Cortex of kidney (tissue), 1 donor: ENCODE measurements at places on chromosomes 5 and 9.

DNA sequence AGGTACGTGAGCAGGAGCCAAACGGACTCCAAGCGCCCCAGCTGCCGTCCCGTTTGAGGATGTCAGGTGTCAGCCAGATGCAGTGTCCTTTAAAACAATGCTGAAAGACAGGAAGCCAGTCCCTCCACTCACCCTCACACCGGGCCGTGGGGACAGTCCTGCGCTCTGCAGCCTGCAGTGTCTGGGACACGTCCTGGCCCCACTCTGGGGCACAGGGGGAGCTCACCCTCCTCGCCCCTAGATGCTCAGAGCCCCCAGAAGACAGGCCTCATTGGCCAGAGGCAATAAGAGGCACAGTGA is 79.7 kb downstream of the ZNF354C start:
- DNase-seq = no peak

DNA sequence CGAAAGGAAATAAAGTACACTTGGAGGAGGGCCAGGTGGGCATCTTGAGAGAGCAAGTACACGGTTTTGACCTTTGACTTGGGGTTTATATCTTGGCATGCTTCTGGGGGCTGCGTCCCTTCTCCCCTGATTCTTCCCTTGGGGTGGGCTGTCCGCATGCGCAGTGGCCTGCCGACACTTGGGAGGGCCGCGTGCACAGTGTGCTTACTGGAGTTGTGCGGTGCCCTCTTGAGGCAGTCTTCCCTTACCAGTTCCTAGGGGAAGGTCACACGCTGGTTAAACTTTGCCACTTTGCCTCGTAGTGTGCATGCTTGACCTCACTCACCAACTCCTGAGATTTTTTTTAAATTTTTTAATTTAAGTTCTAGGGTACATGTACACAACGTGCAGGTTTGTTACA is 4.3 kb upstream of the CLPTM1L start:
- no peak for DNase-seq

- no peak for DNase-seq
These were observed 194.1 kb downstream of the CACNA1B start for GRCh38 chr9:138071731-138072130.

DNA sequence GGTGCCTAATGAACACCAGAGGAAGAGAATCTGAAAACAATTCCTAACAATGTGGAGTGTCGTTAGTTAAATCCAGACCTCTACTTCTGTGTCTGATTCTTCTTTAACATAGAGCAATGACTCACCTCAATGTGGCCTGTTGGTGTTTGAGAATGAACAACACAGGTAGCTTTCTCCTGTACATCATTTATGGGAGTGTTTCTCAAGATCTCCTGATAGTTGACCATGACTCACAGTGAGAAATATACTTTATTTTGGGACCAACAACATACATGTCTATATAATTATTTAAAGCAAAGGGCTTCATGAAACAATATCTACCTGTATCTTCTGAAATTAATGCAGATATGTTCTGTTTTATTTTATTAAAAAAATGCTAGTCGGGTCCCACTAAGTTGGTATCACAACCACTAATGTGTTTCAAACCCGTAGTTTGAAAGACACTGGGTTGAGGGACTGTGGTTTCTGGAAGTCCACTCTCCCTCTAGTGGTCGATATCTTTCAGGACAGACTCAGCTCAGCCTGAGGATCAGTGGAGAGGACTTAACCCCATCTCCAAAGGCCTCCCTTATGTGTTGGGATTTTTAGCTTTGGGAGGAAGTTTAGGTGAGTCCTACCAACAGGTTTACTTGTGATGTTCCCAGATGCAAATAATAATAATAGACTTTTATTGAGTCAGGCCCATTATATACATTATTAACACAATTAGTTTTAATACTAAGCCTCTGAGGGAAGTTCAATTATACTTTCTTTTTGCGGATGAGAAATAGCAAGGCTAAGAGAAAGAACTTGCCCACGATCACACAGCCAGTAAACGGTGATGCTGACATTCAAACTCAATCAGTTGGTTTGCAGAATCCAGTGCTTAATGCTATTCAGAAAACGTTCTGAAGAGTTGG is 70.0 kb upstream of the KLF9 start:
- no peak for DNase-seq

GRCh38 chr5:82707741-82708140 is 369.5 kb downstream of the TMEM167A start:
- DNase-seq = no peak

DNA sequence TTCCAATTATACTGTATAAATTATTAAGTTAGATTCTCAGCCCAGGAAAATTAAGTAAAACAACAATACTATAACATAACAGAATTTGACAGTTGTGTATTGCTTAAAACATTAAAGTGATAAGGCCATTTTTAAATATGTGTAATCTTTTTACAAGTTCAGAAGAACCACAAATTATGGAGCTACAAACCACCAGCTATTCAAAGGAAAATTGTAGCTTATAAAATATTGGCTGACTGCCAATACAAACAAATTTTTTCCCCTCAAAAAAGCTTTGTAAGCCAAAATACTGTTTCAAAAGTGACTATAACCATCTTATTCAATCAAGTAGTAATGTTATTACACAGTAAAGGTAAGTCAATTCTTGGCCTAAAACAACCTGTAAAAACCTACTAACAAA is 21.9 kb downstream of the STRBP start:
- no peak for DNase-seq

GRCh38 chr5:134784241-134784920 is 25.8 kb downstream of the DDX46 start:
- no peak for DNase-seq

DNA sequence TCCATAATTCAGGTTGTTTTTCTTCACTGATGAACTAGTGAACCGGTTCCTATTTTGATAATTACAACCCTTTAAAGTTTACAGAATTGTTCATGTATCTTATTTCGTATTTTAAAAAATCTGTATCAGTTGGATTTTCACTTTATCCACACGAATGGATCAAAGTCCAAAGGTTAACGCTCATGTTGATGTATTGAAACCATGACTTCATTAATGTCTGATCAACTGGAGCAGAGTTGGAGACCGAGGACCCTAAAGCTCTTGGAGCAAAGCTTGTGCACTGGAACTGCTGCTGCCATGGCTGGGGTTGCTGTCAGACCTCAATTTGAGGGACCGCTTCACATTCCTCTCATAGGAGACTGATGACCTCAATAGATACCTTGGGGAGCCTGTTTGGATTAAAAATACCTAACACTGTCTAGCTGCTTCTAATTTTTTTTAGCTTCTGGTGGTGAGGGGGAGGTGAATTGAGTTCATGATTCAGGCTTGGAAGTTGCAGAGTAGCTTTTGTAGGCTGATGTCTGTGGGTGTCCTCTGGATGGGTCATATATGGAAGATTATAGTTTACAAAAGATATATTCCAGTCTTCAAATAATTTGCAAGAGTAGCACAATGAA is 45.1 kb downstream of the KIAA1958 start:
- no peak for DNase-seq

DNA sequence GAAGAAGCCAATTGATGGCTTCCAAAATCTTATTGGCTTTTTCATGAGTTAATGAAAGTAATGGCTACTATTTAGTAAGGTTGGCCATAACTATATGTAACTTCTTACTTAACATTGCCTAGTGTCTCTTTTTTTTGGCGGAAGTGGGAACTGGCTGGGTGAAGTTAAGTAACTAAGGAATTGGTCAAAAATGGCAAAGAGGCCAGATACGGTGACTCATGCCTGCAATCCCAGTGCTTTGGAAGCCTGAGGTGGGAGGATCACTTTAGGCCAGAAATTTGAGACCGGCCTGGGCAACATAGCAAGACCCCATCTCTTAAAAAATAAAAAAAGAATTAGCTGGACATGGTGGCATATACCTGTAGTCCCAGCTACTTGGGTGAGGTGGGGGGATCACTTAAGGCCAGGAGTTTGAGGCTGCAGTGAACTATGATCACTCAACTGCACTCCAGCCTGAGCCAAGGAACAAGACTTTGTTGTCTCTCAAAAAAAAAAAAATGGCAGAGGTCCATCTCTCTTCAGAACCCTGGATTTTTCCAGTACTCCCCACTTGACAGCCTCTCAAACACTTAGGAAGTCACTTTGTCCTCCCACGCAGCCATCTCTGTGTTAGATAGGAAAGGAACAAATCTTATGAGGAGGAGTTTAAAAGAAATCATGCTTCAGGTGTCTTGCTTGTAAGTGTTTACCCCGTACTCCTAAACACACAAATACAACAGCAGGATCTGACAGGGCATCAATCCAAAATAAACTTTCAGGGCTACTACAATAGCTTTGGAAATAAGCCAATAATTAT is 75.7 kb downstream of the TEK start:
- no peak for DNase-seq

DNA sequence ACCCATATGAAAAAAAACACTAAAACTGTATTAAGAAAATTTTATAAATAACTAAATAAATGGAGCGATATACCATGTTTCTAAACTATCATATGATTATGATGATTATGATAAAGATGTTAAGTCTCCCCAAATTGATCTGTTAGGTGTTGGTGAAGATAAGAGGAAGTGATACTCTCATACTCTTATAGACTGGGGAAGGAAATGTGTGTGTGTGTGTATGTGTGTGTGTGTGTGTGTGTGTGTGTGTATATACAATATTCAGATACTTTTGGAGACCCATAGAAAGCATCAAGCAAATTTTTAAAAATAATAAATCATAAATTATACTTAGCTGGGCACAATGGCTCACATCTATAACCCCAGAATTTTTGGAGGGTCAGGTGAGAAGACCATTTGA is 62.9 kb downstream of the TMEM232 start:
- DNase-seq = no peak

DNA sequence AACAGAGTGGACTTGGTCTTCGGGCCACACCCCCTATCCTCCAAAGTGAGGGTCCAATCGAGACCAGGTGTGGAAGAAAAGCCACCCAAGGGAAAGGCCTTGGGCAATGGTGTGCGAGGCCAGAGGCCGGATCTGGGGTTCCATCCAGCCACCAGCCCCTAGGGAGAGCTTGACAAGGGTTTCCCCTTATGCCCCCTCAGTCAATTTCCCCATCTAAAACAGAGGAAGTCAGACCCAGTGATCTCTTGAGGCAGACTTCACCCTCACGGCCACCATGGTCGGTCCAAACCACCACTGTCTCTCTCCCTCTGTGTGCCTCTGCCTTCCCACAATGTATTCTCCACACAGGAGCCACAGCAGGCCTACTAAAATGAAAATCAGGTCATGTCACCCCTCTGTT is 82.9 kb downstream of the C5orf15 start:
- no peak for DNase-seq

DNA sequence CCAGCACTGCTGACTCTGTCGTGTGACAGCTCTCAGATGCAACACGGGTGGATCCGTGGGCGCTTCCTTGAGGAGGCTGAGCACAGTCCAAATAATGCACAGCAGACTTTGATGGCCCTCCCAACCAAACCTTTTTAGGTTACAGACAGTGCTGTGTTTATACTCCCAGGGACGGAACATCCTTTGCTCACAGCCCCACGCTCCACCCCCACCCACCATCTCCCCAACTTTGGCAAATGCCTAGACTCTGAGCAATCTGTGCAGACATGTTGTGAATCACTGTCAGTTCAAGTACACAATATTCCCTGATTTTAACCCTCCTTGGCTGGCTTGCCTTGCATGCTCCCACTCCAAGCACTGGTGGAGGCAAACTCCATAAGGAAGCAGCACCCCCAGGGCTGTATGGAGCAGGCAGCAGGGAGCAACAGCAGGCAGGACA is 324.6 kb downstream of the MLLT3 start:
- DNase-seq = no peak

DNA sequence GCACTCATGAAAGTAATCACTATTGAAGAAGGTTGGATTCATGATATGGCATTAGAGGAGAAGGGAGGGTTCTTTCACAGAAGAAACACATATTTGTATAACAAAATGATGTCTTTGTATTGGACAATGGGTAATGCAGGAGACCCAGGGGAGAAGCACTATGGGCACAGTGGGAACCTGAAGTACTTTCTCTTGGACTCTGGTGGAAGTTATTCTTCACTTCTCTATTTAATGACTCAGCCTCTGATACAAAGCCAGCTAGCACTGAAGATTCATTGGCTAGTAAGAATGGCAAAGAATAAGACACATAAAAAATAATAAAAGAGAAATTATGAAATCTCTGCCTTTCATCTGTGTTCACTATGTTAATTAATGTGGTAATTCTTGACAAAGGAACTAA is 149.9 kb upstream of the PRR16 start:
- no peak for DNase-seq

DNA sequence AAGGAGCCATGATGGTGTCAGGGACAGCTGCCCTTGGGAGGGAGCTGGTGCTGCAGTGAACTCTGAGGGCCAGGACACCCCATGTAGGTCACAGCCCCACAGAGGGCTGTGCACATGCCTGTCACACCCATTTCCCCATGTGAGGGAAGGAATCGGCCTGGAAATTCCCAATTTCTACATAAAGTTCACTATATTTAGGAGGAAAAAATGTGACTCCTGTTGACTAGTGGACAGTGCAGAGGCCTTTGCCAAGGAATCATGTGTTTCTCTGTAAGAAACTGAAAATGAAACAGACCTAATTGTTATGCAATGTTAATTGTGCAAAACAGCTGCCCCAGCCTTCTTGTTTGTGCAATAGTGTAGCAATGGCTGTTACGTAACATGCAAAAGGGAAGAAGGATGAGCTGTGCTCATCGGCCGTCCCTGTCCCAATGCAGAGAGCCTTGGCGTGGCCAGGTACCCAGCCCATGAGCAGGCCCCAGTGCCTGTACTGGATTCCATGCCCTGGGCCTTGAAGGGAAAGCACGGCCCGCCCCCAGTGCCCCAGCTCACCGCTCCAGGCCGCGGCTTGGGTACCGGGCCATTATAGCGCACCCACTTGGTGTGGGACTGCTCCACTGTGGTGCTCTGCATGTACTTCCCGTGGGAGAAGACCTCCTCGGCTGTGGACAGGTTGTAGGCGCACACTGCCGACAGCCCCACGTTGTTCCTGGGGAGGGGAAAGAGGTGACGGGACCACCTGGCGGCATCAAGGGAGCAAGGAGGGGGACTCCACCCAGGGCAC is 70.0 kb downstream of the SECISBP2 start:
- no peak for DNase-seq

- DNase-seq = no peak
These were observed 17.7 kb downstream of the TMEM252 start for GRCh38 chr9:68522954-68523353.

- DNase-seq = no peak
These were observed 92.9 kb upstream of the GRHPR start for GRCh38 chr9:37329576-37329975.

DNA sequence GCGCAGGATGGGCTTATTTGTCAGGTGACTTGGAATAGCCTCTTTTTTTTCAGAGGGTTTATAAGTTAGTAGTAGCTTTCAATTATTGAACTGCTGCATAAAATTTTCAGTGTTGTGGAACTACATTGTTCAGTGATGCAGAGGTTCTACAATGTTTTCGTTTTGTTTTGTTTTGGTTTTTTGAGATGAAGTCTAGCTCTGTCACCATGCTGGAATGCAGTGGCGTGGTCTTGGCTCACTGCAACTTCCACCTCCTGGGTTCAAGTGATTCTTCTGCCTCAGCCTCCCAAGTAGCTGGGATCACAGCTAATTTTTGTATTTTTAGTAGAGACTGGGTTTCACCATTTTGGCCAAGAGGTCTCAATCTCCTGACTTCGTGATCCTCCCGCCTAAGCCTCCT is 22.0 kb downstream of the NUP188 start:
- DNase-seq = no peak

- no peak for DNase-seq
These were observed 331.9 kb downstream of the ADAMTS6 start for GRCh38 chr5:65149827-65150226.
